ENCODE measurements at places on chromosomes 1 and 21. TPM values are rescaled to one million over a fixed set of nuclear protein-coding genes. Genes with fewer than 3 reads are reported as not detected.
A peak's percentile ranks its signal among the peaks of the same experiment; 100 is the strongest.

- H3K4me3 ChIP-seq, result no peak overlapping the region
- H3K36me3 ChIP-seq, result no peaks in the 10 kb centered on the region
- no peaks in the 10 kb centered on the region for H3K4me1 ChIP-seq
- no peaks in the 10 kb centered on the region for H3K27me3 ChIP-seq
- DNase-seq, result no peak
- no peak overlapping the region for H3K27ac ChIP-seq
Measured at GRCh38 chr1:167216809-167217208, 3.9 kb upstream of the POU2F1 start.

The LCE1F gene
- not detected for total RNA-seq

DNA sequence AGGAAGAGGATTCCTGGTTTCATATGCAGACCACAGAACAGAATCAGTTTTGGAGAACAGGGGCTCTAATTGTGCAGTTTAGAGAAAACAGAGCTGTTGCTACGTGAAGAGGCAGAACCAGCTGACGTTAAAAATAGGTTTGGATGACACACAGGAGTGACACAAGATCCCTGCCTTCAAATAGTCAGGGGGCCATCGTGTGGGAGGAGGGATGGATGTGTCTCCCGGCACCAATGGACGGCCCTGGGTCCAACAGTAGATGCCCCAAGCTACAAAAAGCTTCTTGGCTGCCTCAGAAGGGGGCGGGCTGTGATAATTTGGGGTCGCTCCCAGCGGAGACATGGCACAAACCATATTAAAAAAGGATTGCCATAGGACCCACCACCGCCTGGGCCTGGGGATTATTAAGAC lies 87.8 kb downstream of the MRPL37 start:
- H3K27me3 ChIP-seq, result no peaks in the 10 kb centered on the region
- H3K4me3 ChIP-seq, result no peak overlapping the region
- H3K27ac ChIP-seq, result peak overlapping the region; percentile 78
- no peaks in the 10 kb centered on the region for H3K36me3 ChIP-seq
- H3K4me1 ChIP-seq, result peaks cover 16% of the 10 kb centered on the region
- DNase-seq, result no peak

The MAP10 gene
- 1.7 TPM for total RNA-seq

- no peaks in the 10 kb centered on the region for H3K27me3 ChIP-seq
- H3K27ac ChIP-seq, result no peak overlapping the region
- H3K4me1 ChIP-seq, result no peaks in the 10 kb centered on the region
- no peak overlapping the region for H3K4me3 ChIP-seq
Measured at GRCh38 chr1:184025242-184025675, 12.3 kb downstream of the COLGALT2 start.

- H3K27ac ChIP-seq, result no peak overlapping the region
- no peaks in the 10 kb centered on the region for H3K4me1 ChIP-seq
Measured at GRCh38 chr1:36606641-36607262, 124.0 kb upstream of the CSF3R start.

- no peak for DNase-seq
- H3K27me3 ChIP-seq, result no peaks in the 10 kb centered on the region
- no peaks in the 10 kb centered on the region for H3K36me3 ChIP-seq
- H3K27ac ChIP-seq, result no peak overlapping the region
- H3K4me1 ChIP-seq, result no peaks in the 10 kb centered on the region
Measured at GRCh38 chr1:29576510-29576909, 340.2 kb downstream of the PTPRU start.

- H3K4me1 ChIP-seq, result no peaks in the 10 kb centered on the region
- H3K4me3 ChIP-seq, result no peak overlapping the region
- no peak for DNase-seq
- H3K27me3 ChIP-seq, result no peaks in the 10 kb centered on the region
- H3K36me3 ChIP-seq, result no peaks in the 10 kb centered on the region
Measured at GRCh38 chr1:113013823-113014222, 57.8 kb upstream of the SLC16A1 start.

The AQP10 gene
- not detected for total RNA-seq

The RAB7B gene
- 0.35 TPM for total RNA-seq

DNA sequence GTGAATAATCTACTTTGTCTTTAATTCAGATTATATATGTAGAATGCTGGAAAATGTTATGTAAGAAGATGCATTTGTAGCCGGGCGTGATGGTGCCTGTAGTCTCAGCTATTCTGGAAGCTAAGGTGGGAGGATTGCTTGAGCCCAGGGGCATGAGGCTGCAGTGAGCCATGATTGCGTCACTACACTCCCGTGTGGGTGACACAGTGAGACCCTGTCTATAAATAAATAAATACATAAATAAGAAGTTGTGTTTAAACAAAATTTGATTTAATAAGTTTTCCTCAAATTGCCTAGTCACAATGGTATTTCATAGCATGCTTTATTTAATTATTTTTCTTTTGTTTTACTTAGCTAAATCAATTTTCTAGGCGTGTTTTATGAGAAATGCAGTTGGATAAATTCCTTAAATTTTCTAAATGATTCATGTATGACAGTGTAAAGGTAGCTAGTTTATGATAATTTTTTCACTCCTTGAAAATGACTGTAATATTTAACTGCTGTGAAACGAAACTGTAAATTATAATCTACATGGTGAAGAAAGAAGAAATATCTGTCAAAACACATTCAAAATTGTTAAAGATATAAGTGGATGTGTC lies 232.6 kb downstream of the SRGAP2C start:
- H3K4me3 ChIP-seq, result no peak overlapping the region
- no peaks in the 10 kb centered on the region for H3K27me3 ChIP-seq
- DNase-seq, result no peak
- H3K36me3 ChIP-seq, result no peaks in the 10 kb centered on the region
- H3K27ac ChIP-seq, result no peak overlapping the region
- H3K4me1 ChIP-seq, result no peaks in the 10 kb centered on the region

DNA sequence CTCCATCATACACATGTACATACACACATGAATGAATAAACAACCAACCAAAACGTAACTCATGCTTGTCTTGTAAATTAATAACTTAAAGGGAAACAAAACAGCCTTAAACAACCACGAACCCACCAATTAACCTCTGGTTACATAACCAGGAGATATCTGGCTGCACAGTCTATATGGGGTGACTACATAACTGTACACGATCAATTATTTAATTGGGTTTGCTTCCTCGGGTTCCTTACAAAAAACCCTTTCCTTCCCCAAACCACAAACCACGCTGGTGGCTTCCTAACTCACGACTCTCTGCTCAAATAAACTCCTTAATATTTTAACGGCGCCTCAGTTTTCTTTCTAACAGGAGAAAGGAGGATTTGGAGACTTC lies 744 bp downstream of the ZNF670 start:
- peaks cover 6% of the 10 kb centered on the region for H3K4me1 ChIP-seq
- H3K36me3 ChIP-seq, result no peaks in the 10 kb centered on the region
- H3K27ac ChIP-seq, result peak overlapping the region; percentile 45
- peak overlapping the region; percentile 69 for H3K4me3 ChIP-seq
- no peak for DNase-seq

- no peaks in the 10 kb centered on the region for H3K27me3 ChIP-seq
- no peaks in the 10 kb centered on the region for H3K4me1 ChIP-seq
- H3K27ac ChIP-seq, result peak overlapping the region; percentile 47
- no peaks in the 10 kb centered on the region for H3K36me3 ChIP-seq
Measured at GRCh38 chr1:65253800-65254319, 55.5 kb upstream of the DNAJC6 start.

The FCRL5 gene
- total RNA-seq, result 6.3 TPM

DNA sequence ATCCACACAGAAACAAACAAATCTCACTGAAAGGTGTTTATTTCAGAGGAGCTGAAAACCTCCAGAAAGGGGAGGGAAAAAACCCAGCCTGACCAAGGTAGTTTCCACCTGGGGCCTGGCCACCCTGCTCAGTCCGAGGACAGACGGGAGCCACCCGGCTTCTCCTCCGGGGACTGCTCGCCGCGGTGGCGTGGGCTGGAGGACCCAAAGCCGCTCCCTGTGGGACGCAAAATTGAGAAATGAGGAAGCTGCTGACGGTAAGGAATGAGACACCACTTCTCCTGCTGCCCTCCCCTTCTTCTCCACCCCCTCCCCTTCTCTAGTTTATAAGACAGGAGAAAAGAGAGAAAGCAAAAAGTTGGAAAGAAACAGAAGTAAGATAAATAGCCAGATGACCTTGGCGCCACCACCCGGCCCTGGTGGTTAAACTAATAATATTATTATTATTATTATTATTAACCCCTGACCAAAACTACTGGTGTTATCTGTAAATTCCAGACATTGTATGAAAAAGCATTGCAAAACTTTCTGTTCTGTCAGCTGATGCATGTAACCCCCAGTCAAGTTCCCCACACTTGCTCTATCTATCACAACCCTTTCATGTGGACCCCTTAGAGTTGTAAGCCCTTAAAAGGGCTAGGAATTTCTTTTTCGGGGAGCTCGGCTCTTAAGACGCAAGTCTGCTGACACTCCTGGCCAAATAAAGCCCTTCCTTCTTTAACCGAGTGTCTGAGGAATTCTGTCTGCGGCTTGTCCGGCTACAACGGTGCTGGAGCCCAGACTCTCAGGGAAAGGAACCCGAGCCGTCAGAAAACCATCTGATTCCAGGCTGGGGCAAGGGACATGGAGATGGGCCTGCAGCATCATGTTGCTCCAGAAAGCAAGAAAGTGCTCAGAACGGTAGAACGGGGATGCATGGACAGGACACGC lies 12.5 kb downstream of the ITGB2 start:
- no peak overlapping the region for H3K27ac ChIP-seq
- H3K4me1 ChIP-seq, result peaks cover 36% of the 10 kb centered on the region
- no peak overlapping the region for H3K4me3 ChIP-seq
- DNase-seq, result no peak
- H3K36me3 ChIP-seq, result no peaks in the 10 kb centered on the region

GRCh38 chr1:26012864-26013263 lies 8.7 kb upstream of the EXTL1 start:
- no peak for DNase-seq
- no peak overlapping the region for H3K4me3 ChIP-seq
- H3K36me3 ChIP-seq, result no peaks in the 10 kb centered on the region
- no peaks in the 10 kb centered on the region for H3K4me1 ChIP-seq
- H3K27me3 ChIP-seq, result no peaks in the 10 kb centered on the region

GRCh38 chr1:156935505-156936128 lies 15.2 kb downstream of the LRRC71 start:
- no peak overlapping the region for H3K4me3 ChIP-seq
- no peaks in the 10 kb centered on the region for H3K36me3 ChIP-seq
- no peaks in the 10 kb centered on the region for H3K27me3 ChIP-seq
- no peak for DNase-seq

Data from Peyer's patch (tissue), 4 donors.